Skeletal muscle cell (primary cell): ENCODE measurements at places on chromosomes 7 and 10.

GRCh38 chr10:21593986-21594385 is 60.0 kb downstream of the MLLT10 start:
- DNase-seq, result no peak

DNA sequence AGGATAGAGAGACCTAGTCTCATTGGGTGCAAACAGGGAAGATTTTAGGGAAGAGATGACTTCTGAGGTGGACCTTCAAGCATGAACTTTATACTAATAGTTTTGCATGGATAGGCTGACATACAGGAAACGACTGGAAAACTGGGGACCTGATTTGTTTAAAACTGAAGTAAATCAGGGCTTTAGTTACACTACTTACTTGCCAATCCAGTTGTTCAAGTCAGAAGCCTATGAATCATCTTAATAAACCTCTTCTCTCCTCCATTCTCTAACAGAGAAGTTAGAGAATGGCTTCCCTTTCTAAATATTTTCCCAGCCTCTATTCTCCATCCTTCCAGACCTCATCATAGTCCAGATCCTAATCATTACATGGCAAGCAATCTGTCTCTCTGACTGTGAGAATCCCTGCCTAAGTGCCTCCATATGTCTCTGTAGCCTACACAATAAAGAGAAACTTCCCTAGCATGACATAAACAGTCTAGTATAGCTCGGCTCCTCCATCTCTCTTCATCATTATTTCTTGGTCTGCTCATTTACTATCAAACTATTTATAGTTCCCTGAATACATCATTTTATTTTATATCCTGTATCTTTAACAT is 55.8 kb downstream of the PRKG1 start:
- DNase-seq, result no peak

DNA sequence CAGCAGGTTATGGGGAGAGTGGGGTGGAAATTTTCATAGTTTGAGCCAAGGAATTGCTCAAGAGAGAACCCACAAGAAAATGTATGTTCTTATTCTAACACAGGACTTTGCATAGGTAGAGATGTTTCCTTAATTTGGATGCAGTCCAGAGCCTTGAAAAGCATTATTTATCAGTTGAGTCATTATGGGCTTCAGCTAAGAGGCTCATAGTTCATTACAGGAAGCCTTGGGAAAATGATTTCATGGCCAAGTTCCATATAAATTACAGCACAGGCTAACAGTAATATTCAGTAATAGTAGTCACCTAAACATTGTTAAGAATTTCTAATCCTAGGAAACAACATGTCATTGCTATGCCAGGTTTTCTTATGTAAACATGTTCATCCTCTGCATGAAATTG is 131.1 kb upstream of the PTPRZ1 start:
- no peak for DNase-seq

GRCh38 chr7:74665296-74665938 is 7.9 kb downstream of the GTF2I start:
- no peak for DNase-seq

DNA sequence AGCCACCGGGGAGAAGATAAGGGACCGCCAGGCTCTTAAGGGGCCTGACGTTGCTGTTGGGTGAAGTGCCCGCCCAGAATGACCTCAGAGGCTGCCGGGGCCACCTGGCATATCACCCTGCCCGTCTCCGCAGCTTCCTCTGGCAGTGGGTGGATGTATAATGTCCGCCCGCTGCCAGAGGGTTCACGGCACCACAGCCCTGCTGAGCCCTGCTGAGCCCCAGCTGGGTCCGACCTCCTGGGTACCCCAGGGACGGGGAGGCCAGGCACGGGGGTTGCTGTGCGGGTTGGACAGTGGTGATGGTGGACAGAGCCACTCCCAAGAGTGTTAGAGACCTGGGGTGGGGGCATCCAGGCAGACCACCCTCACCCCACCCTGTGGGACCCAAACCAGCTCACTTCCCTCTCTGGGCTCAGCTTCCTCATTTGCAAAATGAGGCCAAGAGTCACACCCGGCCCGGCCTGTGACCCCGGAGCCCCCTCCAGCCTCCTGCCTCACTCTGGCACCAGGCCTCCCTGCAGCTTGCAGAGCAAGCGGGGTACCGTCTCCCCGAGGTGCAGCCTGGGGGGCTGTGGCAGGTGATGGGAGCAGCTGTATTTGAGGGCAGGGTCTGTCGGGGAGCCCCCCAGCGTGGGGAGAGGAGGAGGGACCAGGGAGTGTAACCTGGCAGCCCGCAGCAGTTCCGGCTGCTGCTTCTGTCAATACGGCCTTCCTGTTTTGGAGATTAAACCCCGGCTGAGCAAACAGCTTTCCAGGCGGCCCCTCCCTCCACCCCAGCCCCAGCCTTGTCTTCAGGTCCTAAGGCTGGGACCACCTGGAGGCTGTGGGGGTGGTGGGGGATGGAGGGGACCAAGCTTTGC is 8.4 kb upstream of the LFNG start:
- no peak for DNase-seq

DNA sequence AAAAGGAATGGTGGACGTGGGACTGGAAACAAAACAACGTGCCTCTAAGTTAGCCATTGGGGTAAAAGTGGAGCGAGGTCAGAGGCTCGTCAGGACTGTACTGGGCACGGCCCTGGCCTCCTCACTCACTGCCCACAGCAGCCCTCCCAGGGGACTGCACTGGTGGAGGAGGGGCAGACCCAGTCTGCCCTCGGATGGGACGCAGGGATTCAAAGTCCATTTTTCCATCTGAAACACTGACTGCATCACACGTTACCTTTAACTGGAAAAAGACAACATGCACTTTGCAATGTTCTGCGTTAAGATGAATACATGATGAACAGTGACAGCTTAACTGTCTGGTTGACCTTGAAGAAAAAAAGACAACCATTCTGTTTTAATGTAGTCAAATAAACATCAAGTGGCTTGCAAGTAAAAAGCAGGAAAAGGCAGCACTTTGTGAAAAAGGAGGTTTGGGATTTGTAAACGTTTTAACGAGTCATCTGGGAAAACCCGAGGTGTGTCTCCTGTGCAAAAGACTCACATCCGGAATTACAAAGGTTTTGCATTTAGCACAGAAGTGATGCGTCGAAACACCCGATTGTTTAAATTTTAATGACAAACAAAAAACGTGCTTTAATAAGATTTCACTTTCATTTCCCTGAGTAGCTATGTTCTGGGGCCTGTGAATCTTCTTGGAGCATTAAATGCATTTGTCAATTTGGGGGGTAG is 18.8 kb downstream of the KLF6 start:
- DNase-seq, result no peak

- no peak for DNase-seq
Observed at GRCh38 chr10:50991456-50992355, 82.6 kb upstream of the PRKG1 start.

DNA sequence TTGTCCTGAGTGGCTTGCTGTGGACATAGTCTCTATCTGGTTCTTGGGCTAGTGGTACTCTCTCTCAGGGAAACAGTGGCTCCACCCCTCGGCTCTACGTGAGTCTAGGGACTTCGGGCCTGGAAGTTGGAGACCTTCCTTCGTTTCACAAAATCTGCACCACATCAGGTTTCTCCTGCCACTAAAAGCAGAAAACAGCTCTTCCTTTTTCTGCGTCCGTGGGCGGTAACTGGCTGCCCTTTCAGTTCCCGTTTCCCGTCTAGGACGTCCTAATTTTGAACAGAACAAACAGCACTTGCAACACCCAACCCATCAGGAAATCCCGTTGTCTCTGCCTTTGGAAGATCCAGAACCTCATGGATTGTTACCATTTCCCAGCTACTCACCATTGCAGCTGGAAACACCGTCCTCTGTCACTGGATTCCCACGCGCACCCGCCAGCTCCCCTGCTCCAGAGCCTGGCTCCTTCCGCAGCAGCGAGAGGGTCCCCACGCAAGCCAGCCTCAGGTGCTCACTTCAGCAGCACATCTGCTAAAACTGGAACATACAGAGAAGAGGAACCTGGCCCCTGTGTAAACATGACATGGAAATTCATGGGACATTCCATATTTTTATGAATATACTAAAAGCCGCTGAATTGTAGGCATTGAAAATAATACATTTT is 311.4 kb upstream of the AKR1E2 start:
- no peak for DNase-seq

DNA sequence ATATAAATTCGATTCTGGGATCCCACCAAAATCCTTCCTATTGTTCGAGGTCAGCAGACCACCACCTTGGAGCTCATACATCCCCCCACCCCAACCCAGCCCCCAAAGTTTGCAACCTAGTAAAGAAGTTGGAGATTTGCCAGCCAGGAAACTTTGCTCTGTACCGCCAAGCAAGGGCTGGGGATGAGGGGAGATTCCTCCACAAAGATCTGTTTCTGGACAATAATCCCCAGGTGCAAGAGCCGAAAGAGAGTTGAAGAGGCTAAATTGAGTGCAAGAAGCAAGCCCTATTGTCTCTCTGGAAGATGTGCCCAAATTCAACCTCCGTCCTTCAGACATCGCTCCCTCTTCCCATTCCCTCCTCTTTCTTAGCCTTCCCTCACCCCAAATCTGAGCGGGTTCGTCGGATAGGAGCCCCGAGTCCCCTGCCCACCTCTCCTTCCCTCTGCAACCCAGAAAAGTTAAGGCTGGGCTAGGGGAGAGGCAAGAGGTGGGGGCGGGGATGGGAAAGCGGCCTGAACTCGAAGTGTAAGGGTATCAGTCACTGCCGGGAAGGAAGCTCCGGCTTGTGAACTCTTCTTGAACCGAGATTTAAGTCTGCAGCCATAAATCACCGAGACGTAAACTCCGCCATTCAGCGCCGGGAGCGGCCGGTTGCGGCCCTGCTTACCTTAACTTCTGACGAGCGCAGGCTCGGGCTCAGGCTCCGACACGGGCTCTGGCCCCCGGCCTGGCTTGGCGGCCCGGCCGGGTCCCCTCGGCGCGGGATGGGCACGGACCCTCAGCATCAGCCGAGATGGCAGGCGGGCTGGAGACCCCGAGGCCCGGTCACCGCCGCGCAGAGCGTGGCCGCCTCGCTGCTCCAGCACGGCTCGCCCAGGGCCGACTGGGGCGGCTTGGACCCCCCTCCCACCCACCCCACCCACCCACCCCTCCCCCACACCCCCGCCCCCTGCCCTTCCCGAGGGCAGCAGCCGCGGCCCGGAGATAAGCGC is 10.8 kb upstream of the HOXA2 start:
- no peak for DNase-seq

DNA sequence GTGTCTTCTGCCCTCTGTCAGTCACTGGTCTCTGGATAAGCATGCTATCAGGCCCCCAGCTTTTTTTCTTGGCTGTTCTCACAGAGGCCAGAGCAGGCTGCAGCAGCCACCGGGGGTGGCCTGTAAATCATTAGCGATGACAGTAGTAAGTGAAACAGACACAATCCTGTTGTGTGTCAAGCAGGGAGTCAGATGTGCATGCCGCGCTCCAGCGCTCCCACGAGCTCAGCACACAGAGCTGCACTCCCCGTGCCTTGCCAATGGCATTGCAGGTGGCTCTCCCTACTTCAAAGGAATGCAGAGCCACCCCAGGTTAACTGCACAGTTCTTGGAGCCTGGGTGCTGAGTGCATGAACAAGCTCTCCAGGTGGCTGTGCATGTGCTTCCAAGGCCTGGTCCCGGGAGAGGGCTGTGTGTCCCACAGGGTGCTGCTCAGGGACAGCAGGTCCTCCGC is 226.1 kb downstream of the GLRX3 start:
- DNase-seq, result no peak

GRCh38 chr7:88928276-88928675 is 132.7 kb upstream of the TEX47 start:
- no peak for DNase-seq

DNA sequence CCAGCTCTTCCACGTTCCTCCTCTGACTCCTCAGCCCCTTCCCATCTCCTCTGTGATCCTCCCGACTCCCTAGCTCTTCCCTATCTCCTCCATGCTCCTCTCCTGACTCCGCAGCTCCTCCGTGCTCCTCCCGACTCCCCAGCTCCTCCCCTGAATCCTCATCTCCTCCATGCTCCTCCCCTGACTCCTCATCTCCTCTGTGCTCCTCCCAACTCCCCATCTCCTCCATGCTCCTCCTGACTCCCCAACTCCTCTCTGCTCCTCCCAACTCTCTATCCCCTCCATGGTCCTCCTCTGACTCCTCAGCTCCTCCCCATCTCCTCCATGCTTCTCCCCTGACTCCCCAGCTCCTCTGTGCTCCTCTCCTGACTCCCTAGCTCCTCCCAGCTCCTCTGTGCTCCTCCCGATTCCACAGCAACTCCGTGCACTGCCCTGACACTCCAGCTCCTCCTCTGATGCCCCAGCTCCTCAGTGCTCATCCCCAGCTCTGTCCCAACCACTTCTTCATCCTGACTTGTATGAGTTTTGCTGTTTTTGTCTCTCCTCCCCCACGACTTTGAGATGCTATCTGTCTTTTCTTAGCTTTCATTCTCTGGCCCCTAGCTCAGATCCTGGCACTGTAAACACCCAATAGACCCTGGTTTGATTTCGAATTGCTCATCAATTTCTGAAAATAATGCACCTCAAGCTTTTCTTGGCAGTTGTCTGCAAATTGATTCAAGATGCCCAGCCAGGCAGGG is 38.3 kb downstream of the OAT start:
- DNase-seq, result no peak

- no peak for DNase-seq
Observed at GRCh38 chr10:34886906-34887642, 72.0 kb upstream of the PARD3 start.

- no peak for DNase-seq
Observed at GRCh38 chr7:14104861-14105260, 115.4 kb upstream of the ETV1 start.

DNA sequence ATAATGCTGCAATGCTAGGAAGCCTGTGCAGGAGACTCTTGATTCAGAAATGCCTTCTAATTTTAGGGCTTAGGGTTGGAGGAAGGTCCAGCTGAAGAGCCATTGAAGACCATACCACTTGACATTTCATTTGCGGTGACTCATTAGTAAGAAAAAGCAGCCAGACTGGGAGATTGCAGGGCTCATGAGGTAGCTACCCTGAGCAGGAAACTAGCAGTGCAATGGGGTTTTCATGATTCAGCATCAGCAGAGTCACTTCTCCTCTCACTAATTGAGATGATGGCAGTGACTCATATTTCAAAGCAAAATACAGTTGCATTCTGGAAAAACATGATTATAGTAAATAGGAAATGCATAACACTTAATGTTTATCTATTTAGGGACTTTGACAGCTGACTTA is 434.1 kb downstream of the DNAJB9 start:
- DNase-seq, result no peak

GRCh38 chr10:132377326-132377725 is 19.7 kb upstream of the PWWP2B start:
- DNase-seq, result no peak

DNA sequence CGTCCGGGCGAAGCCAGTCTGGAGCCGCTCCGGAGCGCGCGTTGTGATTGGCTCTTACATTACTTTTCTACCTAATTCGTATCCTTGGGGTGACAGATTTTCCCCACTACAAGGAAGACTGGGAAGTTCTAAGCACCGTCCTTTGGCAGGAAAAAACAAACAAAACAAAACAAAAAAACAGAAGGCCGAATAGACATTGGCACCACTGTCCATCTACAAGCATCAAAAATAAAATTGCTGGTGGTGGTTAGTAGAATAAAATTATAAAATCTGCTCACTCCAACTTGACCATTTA is 651 bp upstream of the SKAP2 start:
- no peak for DNase-seq
